Left ventricle myocardium inferior (tissue), 1 donor: ENCODE measurements at places on chromosomes 6 and 20. TPM values are rescaled to one million over a fixed set of nuclear protein-coding genes. Genes with fewer than 3 reads are reported as not detected.

GRCh38 chr6:92380803-92381601, 1038.4 kb downstream of the EPHA7 start:
- H3K36me3 ChIP-seq, result no peaks in the 10 kb centered on the region
- DNase-seq, result no peak
- H3K27ac ChIP-seq, result no peak overlapping the region

The LTB gene
- 0.25 TPM for total RNA-seq

DNA sequence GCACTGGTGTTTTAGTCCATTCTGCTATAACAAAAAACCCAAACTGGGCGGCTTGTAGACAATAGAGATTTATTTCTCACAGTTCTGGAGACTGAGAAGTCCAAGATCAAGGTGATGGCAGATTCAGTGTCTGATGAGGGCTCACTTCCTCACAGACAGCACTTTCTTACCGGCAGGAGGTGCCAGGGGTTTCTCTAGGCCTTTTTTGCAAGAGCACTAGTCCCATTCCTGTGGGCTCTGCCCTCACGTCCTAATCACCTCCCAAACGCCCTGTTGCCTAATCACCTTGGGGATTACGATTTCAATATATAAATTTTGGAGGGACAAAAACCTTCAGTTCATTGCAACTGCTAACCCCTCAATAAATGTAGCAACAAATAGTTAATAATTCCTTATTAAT, 140.0 kb upstream of the SGK1 start:
- no peaks in the 10 kb centered on the region for H3K27me3 ChIP-seq
- no peak overlapping the region for H3K27ac ChIP-seq
- DNase-seq, result no peak

GRCh38 chr6:119467488-119468081, 118.0 kb upstream of the MAN1A1 start:
- H3K27ac ChIP-seq, result peak overlapping the region; percentile 47
- H3K4me3 ChIP-seq, result peak overlapping the region; percentile 41
- no peak for DNase-seq
- no peaks in the 10 kb centered on the region for H3K36me3 ChIP-seq
- no peaks in the 10 kb centered on the region for H3K27me3 ChIP-seq

The TFAP2D gene
- not detected for total RNA-seq

GRCh38 chr20:8095648-8096572, 36.2 kb upstream of the PLCB1 start:
- peaks cover 17% of the 10 kb centered on the region for H3K4me1 ChIP-seq
- no peaks in the 10 kb centered on the region for H3K27me3 ChIP-seq
- DNase-seq, result no peak
- no peaks in the 10 kb centered on the region for H3K36me3 ChIP-seq
- H3K4me3 ChIP-seq, result no peak overlapping the region

The SALL4 gene
- 0.25 TPM for total RNA-seq

- no peak overlapping the region for H3K4me3 ChIP-seq
- H3K27me3 ChIP-seq, result no peaks in the 10 kb centered on the region
- peaks cover 20% of the 10 kb centered on the region for H3K36me3 ChIP-seq
Measured at GRCh38 chr6:130851026-130851425, 23.8 kb downstream of the SMLR1 start.
